ENCODE measurements at places on chromosomes 3 and 15.

DNA sequence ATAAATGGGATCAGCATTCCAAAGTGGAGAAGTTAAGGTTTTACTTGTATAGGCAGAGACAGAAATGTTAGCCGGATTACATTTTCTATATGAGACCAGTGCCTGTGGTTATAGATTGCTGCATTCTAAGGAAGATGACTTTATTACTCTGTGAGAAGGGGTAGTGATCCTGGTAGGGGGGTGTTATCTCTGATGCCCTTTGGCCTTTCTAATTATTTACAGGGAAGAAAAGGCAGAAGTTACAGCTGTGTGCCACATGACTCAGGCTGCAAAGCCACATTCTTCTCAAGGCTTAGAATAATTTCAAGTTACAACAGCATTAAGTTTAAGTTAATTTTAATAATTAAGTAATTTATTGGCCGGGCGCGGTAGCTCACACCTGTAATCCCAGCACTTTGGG lies 2.2 kb upstream of the TMC3 start:
- DNase-seq: no peak

DNA sequence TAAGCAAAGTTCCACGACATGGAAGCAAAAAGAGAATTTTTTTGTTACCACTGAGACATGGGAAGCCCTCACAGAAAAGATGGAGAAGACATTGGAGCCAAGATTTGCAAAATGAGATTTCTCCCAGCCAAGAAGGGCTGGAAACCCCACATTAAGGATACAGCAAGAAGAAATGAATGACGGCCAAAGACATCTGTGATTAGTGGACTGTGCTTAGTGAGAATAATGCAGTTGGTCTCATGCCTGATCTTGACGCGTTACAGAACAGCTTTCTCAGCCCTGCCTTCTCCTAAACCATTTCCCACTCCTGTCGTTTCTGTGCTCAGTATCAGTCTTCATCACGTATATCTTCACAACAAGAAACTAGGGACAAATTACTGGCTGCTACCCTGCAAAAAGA lies 45.8 kb upstream of the ARRDC4 start:
- DNase-seq: no peak

GRCh38 chr3:127028781-127029657 lies 46.1 kb downstream of the PLXNA1 start:
- DNase-seq: no peak

DNA sequence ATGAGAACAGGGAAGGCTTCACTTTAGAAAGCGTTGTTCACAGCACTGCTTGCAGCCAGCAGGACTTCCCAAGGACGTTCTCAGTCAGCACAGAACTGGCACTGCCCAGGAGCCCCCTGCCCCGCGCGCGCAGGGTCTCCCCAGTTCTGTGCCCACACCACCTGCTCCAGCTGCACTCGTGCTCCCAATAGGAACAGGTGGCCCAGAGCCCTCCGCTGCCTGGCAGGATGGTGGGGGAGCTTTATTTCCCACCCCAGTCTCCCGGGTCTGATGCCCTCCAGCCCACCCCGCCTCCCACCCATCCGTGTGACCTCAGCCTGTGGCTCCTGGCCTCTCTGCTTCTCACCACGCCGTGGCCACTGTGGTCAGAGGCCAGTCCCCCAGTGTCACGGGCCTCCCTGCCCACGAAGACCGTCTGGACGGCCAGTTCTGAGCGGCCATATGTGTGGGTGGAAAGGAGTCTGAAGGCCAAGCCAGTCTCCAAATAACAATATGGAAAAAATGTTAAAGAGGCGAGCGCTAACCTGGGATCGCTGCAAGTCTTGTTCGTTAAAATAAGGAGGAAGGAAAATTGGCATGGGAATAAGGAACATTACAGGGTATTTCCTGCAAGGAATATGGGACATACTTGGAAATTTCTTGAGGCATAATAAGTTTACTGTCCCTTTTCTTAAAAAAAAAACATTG lies 54.6 kb upstream of the PCSK6 start:
- DNase-seq: no peak

- no peak for DNase-seq
Measured at GRCh38 chr3:37397396-37397795, 223.0 kb upstream of the LRRFIP2 start.

DNA sequence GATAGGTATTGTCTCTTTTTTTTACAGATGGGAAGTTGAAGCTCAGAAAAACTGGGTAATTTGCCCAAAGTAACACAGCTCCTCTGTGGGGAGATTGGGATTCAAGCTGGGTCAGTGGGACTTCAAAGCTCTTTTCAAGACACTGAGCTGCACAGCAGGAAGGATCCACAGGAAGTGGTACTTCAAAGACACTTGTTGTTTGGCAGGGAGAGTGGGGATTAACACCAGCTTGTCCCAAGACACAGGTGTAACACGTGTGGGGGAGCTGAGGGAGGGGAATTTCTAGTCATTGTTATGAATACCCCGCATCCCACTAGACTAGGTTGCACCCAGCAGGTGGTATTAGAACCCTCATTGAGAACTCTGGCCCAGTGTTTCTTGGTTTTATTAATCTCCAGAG lies 116.0 kb downstream of the FOXB1 start:
- DNase-seq: no peak

- no peak for DNase-seq
Measured at GRCh38 chr3:27454914-27455313, 29.3 kb downstream of the SLC4A7 start.

DNA sequence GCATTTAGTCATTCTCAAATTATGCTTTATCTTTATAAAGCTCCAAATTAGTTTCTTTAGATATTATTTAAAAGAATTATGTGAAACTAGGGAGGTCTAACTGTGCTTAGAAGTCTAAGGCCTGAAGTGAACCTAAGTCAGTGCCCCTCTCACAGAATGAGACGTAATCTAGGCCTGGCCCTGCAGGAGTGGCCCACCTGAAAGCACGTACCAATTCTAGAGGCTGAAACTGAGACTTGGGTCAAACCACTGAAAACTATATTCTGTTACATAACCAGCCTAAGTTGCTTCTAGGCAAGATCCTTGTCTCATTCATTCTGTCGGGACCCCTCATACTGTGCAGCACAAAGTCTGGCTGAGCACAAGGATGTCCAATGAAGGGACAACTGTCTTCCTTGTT lies 143.7 kb downstream of the ISL2 start:
- DNase-seq: no peak

DNA sequence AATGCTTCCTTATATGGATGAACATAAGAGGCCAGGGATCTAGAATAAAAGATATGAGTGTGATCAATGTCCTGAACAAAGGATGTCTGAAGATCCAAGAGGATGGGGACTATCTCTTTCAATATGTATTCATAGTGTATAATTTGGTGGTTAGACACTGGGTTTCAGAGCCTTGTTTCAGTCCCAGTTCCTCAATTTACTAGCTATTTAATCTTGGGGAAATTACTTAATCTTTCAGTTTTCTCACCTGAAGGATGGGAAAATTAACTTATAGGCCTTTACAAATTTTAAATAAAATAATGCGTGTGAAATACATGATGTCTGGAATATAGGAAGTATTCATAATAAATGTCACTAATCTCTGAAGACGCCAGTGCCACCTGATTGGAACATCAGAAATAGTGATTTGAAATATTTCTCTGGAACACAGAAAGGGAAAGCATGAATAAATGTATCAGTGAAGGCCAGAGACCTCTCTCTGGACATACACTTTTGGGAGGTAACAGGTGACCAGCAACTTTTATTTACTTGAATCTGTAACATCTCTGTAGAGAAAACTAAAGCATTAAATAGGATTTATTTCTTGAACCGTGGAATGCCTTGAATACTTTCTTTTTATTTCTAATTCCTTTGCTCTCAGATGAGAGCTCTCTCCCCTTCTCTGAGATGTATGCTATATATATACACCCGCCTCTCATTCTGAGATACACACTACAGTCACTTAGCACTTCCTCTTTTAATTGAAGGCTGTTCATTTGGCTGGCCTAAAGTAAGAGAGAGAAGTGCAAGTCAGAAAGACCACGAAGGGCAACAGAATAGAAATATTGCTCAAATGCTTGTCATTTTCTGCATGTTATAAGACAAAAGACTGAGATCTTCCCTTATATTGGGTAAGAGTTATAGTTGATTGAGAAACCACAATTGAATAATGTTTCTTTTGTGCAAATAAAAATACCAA lies 407.1 kb downstream of the LSAMP start:
- no peak for DNase-seq

GRCh38 chr3:127448161-127448561 lies 142.4 kb downstream of the TPRA1 start:
- no peak for DNase-seq

GRCh38 chr3:147423798-147424580 lies 14.8 kb downstream of the ZIC1 start:
- DNase-seq: no peak

GRCh38 chr3:38142959-38143358 lies 4.5 kb downstream of the MYD88 start:
- DNase-seq: no peak

DNA sequence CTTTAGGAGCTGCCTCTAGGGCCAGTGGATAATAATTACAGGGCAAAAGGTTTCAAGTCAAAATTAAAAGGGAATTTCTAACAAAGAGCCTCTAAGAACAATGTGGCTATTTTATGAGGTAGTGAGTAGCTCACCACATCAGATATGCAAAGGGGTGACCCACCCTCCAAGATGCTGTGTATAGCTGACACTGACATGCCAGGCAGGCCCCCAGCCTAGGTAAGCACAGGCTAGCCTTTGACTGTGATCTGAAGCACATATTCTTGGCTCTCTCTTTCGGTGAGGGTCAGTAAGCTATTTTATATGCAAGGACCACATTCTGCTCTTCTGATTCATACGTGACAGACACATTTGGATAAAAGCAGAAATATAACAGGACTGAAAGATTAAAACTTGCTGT lies 2.8 kb upstream of the THSD4 start:
- no peak for DNase-seq

- DNase-seq: no peak
Measured at GRCh38 chr3:105729667-105730066, 139.1 kb downstream of the CBLB start.
